ENCODE measurements at places on chromosomes 4 and X.

DNA sequence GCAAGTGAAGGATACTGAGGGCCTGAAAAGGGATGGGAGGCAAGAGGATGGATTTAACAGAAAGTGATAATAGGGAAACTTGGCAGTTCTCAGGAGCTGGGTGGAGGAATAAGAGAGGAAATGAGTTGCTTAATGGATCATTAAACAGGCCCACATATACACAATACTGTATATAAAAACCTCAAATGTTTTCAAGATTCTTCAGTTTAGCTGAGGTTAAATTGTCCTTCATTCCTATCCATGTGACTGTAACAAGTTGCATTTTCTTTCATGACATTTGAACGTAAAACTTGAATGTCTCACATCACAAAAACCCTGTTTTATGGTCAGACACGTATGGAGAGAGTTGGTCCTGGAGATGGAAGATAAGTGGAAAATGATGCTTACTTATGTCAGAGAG lies 76.5 kb upstream of the PLAC8 start:
- no peak for DNase-seq

DNA sequence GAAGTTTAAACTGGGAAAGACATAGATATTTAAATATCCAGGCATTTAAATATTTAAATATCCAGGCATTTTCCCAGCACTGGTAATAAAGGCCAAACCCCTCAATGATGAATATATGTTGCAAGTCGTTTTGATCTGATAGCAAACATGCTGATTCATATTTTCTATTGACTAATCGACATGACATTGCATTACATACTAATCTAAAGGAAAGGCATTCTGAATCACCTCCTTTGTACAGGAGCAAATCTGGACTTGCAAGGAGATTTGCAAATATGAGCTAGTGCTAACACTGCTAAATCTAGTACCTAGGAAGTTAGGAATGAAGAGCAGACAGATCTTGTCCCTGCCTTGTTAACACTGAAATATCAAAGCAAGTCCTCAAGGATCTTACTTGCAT lies 207.3 kb downstream of the SLC7A11 start:
- no peak for DNase-seq

- DNase-seq = no peak
Measured at GRCh38 chrX:65601530-65602220, 65.8 kb upstream of the MSN start.

GRCh38 chrX:66914080-66914479 lies 275.2 kb upstream of the EDA2R start:
- peak; percentile 9 for DNase-seq

DNA sequence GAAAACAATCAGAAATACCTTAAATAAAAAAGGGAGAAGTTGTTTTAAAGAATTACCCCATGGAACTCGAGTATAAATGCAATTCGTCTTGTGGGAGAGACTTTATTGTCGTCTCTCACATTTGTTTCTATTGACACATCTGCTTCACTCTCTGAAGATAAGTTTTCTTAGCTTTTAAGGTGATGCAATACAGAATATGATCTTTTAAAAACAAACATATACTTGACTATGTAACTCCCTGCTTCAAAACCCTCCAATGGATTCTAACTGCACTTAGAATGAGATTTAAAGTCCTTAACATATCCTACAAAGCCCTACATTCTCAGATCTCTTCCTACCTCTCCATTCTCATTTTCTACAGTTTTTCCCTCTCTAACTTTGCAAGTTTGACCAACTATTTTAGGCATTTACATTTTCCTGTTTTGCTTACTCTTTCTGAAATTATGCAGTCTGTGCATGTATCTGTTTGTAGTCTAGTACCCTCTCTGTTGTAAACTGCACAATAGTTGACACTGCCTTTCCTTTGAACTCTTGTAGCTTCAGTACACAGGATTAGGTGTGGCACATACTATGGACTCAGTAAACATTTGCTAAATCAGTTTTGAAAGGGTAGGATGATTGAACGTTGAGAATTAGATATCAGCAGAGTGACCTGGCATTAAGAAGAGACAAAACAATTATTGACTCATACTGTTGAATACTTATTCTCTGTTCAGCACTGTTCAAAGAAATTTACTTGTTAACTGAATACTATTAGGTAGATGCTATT lies 59.8 kb downstream of the AGTR2 start:
- no peak for DNase-seq

DNA sequence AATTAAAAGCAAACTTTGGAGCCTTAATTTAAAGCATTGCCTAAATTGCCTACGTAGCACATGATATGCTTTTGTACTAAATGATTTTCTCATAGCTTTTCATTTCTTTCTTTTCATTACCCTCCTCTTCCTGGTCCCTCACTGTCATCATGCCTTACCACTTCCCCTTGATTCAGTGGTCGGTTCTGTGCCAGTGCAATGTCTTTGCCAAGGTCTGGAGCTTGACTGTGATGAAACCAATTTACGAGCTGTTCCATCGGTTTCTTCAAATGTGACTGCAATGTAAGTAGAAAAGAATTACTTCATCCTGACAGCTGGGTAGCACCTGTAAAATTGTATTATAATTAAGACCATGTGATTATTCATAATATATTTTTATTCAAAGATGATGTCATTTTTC lies 72.5 kb downstream of the C4orf46 start:
- DNase-seq = no peak

DNA sequence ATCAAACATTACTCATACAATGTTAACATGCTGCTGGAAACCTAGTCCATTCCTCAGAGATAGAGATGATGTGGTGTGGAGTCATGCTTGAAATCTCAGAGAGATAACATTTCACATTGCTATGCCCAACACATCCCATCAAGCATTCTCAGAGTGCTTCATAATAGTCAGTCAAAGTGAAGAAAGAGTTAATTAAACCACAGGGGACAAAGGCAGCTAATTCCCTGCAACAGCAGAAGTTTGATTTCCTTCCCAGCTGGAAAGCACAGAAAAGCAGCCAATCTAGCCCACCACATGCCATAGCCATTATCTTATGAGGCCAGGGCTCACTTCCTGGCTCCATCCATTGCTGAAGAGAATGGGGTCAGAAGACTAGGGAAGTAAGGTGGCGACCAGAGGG lies 8.9 kb downstream of the KDR start:
- no peak for DNase-seq

- no peak for DNase-seq
Measured at GRCh38 chr4:23022032-23022431, 329.3 kb downstream of the GBA3 start.

DNA sequence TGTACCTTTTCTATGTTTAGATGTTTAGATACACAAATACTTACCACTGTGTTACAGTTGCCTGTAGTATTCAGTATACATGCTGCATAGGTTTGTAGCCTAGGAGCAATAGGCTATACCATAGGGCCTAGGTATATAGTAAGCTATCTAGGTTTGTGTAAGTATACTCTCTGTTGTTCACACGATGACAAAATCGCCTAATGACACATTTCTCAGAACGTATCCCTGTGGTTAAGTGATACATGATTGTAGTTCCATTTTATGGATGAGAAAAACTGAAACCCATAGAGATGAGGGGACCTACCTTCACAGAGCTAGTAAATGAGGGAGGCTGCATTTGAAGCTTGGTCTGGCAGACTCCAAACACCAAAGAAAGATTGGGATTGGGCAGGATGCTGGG lies 79.4 kb upstream of the EFNB1 start:
- DNase-seq = no peak

GRCh38 chrX:3651277-3651676 lies 62.2 kb downstream of the PRKX start:
- DNase-seq = no peak

DNA sequence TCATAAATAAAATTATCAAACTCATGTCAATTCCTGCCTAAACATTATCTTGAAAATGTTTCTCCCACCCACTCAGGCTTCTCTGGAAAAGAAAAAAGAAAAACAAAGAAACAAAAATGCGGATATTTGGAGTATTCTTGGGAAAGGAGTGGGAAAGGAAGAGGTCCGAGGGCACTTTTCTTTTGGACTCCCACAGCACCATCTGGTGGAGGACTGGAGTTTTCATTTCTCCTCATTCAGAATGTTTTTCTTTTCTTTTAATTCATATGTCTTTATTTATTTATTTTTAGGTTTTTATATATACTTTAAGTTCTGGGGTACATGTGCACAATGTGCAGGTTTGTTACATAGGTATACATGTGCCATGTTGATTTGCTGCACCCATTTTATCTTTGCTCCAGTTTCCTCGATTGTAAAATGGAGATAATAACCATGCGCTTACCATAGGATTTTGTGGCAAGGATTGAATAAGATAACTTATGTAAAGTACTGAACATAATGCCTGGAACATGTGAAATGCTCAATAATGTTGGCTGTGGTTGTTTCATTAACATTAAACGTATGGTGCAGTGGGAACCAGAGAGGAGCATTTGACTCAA lies 8.0 kb upstream of the KCNE5 start:
- no peak for DNase-seq

GRCh38 chrX:24494647-24495075 lies 29.6 kb downstream of the PDK3 start:
- DNase-seq = peak; percentile 41

- DNase-seq = no peak
Measured at GRCh38 chr4:48832571-48832970, 1.7 kb downstream of the OCIAD1 start.

DNA sequence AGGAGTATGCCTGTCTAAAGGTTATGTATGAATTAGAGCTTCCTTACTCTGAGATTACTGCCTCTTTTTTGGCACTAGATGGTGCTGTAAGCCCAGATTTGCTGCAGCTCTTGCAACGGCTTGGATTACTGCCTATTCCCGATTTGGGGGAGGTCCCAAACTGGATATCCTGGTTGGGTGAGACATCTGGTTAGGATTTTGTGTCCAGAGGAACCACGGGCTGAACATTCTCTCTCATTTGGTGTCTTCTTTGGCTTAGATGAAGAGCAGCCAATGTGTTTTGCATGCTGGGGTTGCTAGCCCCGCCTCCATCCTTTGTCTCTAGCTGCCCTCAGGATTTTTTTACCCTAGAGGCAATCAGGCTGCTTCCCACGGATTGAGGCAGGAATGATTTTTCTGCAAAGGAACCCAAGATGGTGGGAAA lies 31.9 kb downstream of the F8A1 start:
- DNase-seq = peak; percentile 35

GRCh38 chr4:139297001-139297410 lies 4.3 kb upstream of the NAA15 start:
- DNase-seq = no peak

DNA sequence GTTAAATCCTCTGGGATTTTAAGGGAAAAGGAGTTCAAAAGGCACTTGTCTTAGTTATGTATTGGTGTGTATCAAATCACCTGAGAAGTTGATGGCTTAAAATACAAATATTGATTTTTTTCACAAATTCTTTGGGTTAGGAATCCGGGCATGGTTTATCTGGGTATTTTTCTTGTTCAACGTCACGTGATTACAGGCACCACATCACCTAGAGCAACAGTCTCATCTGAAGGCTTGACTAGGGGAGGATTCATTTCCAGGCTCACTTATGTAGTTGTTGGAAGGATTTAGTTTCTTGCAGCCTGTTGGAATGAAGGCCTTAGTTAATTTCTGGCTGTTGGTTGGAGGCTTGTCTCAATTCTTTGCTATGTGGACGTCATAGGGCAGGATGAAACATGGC lies 326.1 kb downstream of the STIM2 start:
- no peak for DNase-seq

DNA sequence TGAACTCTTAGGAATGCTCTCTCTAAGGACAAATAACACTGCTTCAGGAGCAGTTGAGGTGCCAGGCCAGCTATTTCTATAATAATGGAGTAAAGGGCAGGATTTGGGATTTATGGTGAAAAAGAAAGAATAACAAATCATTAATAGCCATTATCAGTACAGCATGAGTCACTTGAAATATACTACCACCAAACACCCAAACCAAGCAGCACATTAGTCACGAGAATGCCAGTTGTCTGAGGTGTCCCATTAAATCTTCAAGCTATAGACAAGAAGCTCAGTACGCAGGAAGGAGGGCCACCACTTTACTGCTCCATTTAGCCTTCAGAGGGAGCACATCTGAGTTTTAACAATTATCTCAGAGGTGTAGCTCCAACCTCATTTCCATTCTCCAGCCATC lies 106.8 kb upstream of the MAGEA10 start:
- DNase-seq = no peak

- DNase-seq = no peak
Measured at GRCh38 chrX:2718821-2719220, 27.7 kb downstream of the CD99 start.

GRCh38 chr4:189600718-189601435 lies 339.8 kb upstream of the FRG1 start:
- no peak for DNase-seq

DNA sequence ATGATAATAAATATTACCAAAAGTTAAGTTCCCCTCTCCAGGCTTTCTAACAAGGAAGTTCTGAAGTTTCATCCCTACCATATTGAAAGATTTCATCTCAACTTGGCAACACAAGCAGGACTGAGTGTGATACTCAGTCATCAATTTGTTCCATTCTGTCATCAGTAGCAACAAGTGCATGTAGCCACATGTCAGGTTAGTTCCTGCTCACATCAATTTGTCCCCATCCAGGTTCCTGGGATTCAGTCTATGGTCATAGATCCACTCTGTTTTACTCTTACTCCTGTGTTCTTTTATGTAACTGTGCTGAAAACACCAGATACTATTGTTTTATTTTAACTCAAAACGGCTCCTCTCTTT lies 22.2 kb downstream of the SMPX start:
- no peak for DNase-seq

GRCh38 chr4:52984462-52984881 lies 122.4 kb downstream of the RASL11B start:
- DNase-seq = no peak

DNA sequence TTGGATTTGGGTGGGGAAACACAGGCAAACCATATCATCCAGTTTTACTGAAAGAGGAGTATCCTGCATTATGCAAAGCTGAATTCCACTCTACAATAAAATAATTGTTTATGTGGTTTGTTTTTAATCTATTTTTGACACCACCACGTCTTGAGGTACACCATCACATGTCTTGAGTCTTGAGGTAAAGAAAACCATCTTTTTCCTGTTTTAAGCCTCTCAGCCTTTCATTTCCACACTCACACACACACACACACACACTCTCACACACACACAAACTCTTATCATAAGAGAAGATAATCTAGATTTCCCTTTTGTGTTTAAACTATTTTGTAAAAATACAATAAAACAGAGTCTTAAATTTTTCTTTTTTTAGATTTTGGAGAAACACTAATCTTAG lies 32.0 kb downstream of the SPIN3 start:
- no peak for DNase-seq

Data from NCI-H1048 (cell line).